NCI-H2107 (cell line): ENCODE measurements at places on chromosomes 7 and 10.

DNA sequence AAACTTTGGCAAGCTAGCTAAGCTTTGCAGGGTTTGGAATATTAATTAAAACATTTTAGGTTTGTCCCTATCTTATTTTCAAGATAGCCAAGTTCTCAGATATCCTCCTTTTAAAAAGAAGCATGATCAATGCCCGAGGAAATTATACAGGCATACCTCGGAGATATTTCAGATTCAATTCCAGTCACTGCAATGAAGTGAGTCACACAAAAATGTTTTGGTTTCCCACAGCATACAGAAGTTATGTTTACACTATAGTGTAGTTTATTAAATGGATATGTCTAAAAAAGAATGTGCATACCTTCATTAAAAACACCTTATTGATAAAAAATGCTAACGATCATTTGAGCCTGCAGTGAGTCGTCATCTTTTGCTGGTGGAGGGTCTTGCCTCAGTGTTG, 382.9 kb upstream of the NPVF start:
- DNase-seq, result no peak

- no peak for DNase-seq
Observed at GRCh38 chr10:18533896-18534295, 117.5 kb downstream of the NSUN6 start.

DNA sequence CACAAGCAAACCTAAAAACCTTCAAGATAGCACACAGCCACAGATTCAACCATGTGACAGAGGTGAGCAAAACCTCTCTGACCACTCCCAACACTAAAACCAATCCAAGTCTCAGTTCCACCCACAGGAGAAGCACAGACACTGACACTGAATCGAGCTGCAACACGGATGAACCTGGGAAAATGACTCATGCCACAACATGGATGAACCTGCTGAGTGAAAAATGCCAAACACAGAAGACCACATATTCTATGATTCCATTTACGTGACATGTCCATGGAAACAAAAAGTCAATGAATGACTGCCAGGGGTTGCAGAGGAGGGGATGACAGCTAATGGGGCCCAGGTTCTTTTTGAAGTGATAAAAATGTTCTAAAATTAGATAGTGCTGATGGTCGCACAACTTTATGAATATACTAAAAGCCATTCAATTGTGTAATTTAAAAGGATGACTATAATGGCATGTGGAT, 22.0 kb downstream of the CYTH3 start:
- no peak for DNase-seq

DNA sequence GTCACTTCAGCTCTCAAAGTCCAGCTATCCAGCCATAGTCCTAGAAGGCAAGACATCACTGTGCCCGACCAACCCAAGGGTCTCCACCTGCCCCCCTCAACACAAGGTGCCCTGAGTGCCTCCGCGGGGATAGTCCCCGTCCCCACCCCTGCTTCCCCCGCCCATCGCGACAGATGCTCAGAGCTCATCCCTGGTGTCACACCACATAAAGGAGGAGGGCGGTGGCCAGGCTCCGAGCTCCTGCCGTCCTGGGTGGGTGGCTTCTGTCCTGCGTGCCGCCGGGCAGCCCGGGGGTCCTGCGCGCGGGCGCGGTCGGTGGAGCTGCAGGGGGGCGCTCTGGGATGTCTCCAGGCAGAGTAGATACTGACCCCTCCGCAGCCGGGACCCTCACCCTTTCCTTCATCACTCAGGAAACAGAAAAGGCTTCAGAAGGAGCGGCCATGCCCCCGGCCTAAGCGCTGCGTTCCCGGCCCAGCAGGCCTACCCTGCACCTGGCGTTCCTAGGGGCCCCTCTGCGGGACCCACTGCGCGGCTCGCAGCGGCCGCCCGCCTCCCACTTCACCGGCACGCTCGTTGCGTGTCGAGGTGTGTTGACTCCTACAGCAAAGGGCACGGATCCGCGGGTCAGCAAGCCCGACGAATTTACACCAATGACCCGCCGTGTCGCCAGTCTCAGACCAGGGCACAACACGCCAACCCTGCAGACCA, 53.4 kb downstream of the ALOX5 start:
- DNase-seq, result no peak

DNA sequence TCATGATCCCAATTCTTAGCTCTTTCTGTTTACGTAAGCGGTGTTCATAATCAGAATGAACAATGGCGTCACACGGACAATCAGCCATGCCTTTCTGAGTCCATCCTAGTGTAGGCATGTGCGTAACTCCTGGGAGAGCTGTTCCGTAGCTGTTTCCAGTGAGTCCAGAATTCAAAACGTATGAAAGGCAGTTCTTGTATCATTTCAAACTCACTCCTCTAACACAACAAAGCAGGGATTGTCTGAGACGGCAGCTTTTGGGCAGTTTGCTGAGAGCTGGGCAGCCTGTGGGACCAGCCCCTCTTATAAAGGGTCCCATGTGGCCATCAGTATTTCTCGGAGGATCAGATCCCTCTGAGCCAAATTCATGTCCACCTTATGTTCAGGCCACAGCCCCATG, 43.4 kb downstream of the PSPH start:
- DNase-seq, result no peak

- no peak for DNase-seq
Observed at GRCh38 chr10:48603421-48604038, 1.3 kb downstream of the ARHGAP22 start.

DNA sequence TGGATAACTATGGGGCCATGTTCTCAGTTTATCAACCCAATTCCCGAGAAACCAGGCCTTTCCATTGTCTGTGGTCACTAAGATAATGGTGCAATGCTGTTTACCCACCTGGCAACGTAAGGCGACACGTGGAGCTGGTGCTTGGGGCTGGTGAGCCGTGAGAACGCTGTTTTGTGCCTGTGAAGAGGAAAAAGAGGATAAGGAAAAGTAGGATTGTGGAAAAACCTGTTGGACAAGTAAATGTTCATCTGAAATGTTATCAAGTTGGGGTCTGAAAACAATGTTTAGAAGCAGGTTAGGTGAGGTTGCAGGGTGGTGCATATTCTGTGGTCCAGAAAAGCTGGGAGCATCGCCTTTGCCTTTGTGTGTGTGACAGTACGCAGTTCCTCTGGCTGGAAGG, 88.5 kb downstream of the PPP1R17 start:
- no peak for DNase-seq

GRCh38 chr10:45657033-45657926, 15.3 kb downstream of the ZFAND4 start:
- DNase-seq, result no peak

GRCh38 chr10:119364645-119365600, 157.6 kb downstream of the GRK5 start:
- no peak for DNase-seq

DNA sequence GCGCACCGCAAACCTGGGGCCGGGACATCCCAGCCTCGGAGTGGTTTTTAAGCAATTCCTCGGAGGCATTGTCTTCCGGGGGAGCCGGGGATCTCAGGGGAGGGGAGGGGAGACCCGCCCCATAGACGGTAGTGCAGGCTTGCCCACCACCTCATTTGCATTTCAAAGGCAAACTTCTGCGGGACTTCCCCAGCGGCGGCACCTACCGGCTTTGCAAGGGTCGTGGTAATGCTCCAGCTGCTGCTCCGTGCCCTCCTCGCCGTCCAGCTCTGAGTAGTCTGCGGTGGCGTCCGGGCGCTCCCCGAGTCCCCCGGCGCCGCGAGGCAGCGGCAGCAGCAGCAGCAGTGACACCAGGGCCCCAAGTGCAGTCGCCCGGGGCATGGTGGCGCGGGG, 425 bp downstream of the TLL2 start:
- no peak for DNase-seq

GRCh38 chr10:85789982-85790789, 576.4 kb downstream of the GRID1 start:
- DNase-seq, result no peak

DNA sequence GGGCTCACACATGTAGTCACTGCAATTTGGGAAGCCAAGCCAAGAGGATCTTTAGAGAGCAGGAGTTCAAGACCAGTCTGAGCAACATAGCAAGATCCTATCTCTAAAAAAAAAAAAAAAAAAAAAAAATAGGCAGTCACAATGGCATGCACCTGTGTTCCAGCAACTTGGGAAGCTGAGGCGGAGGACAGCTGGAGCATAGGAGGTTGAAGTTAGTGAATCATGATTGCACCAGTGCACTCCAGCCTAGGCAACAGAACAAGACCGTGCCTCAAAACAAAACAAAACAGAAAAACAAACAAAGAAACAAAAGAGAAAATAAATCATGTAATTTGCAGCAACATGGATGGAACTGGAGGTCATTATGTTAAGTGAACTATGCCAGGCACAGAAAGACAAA, 33.6 kb upstream of the BICC1 start:
- no peak for DNase-seq

GRCh38 chr7:16904076-16904475, 22.3 kb upstream of the AGR3 start:
- DNase-seq, result no peak

DNA sequence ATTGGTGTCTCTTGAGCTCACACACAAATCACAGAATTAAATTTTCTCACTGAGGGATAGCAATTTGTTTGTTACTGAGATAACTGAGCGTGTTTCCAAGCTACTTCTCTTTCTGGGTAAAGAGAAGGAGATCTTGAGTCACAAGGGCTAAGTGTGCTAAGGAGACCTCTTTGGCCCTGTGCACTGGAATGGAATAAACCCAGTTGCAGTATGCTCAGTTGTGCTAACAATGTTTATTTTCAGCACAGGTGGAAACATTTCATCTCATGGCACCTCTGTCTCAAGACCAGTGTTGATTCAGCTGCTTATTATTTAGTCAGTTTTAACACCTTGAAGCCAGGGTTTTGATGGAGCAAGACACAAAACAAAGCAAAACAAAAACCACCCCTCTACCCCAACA, 22.5 kb upstream of the UBE2H start:
- no peak for DNase-seq

GRCh38 chr7:99531354-99531765, 20.6 kb downstream of the FAM200A start:
- no peak for DNase-seq

GRCh38 chr10:60950300-60950699, 6.3 kb upstream of the RHOBTB1 start:
- DNase-seq, result no peak

- DNase-seq, result no peak
Observed at GRCh38 chr7:83610649-83611304, 38.2 kb downstream of the SEMA3E start.

DNA sequence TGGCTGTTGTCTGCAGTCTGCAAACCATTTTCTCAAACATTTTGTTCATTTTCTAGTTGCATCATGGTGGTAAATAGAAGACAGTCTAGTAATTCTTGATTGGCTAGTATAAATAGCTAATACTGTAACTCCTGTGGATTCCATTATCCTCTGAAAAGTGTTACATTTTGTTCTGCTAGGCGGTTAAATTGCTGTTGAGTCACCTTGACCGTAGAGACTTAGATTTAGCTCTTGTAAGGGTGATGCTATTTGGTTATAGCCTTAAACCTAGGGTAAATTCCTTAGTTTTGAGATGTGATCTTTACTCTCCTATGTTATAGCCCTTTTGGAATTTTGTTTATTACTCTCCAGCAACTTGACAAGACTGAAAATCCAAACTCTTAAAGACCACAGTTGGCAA, 58.8 kb downstream of the SHOC2 start:
- DNase-seq, result no peak

DNA sequence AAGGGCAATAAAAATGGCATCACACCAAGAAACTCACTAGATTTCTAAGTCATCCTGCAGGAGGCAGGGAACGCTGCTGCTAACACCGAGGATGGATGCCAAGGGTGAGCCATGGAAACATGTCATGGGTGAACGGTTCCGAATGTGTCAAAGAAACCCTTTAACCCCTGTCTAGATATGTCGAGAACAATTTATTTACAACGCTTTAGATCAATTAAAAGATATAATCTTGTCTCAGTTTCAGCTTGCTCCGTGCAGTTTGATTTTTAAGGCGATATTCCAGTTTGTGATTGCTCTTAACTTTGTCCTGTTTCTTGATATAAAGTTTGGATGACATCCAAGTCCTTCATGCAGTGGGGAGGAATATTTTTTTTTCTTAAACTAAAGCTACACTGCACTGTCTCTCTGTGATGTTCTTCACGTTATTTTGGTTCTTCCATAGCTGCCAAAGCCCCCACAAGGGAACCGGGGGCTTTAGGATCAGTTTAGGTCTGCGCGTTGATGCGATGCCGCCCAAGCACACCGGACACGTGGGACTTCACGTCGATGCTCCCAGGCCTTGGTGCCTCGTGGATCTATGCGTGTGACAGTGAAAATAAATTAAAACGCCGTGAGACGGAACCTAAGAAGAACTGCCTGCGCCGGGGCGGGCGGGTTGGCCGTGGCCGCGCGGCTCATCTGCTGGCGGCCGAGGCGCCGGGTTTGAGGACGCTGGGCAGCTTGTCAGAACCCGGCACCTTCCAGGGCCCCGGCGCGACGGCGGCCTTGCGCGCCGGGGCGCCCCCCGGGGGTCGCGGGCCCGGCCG, 220.3 kb downstream of the PHTF2 start:
- no peak for DNase-seq

- DNase-seq, result no peak
Observed at GRCh38 chr10:118259288-118259906, 82.7 kb downstream of the FAM204A start.

GRCh38 chr7:96709381-96710228, at the start of gene SEM1:
SEM1 (minus strand) TSS chr7:96709846; CDS start chr7:96709763, 83 bp downstream.
- DNase-seq, result peak; percentile 89

- no peak for DNase-seq
Observed at GRCh38 chr7:28595801-28596200, 183.5 kb downstream of the CREB5 start.

GRCh38 chr7:80089366-80089765, 45.3 kb upstream of the GNAI1 start:
- DNase-seq, result no peak

GRCh38 chr7:79458796-79459195, 5.3 kb upstream of the MAGI2 start:
- no peak for DNase-seq

DNA sequence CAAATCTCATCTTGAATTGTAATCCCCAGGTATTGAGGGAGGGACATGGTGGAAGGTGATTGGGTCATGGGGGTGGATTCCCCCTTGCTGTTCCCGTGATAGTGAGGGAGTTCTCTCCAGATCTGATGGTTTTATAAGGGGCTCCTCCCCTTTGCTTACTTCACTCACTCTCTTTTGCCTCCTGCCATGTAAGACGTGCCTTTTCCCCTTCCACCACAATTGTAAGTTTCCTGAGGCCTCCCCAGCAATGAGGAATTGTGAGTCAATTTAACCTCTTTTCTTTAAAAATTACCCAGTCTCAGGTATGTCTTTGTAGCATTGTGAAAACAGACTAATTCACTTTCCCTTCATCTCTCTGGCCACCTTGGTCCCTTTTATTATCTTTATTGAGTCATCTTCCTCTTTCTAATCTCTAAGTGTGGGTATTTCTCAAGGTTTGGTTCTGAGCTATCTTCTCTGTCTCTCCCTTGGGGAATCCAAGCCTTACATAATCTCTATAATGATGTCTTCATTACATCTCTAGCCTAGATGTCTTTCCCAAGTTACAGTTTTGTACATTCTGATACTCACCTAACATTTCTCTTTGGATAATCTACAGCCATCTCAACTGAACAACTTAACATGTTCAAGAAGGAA, 99.1 kb upstream of the JCAD start:
- DNase-seq, result no peak

GRCh38 chr10:119025336-119025735, 4.2 kb upstream of the NANOS1 start:
- no peak for DNase-seq
